ENCODE measurements at places on chromosomes 6 and 20.

DNA sequence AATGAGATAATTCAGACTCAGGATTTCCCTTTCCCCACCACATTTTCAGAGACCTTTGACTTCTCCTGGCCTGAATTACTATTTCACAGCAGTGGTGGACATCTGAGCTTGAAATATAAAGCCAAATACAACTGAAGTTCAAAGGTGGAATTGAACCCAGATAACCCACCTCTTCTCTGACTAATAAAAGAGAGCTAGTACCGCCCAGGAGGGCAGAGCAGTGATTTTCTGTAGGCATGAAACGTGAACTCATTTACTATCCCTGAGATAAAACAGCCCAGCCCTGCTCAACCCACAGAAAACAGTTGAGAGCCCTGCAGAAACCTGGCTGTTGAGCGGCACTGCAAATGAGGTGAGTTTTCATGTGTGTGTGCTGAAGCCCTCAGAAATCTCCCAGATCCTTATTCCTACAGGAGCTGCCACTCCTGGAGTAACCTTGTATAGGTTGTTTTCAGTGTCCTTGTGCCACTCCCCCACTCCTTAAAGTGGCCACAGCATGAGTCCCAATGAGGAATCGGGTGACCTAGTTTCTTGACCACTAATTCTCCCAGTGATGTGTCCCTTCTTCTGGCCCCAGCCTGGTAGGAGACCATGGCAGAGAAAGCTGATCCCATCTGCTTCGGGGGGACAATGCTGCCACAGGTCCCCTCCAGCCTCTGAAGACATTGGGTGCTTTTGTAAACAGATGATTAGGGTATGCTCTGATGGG, 99.2 kb downstream of the NOL4L start:
- no peak for DNase-seq

GRCh38 chr20:4837760-4838159, 116.1 kb downstream of the PRND start:
- no peak for DNase-seq

DNA sequence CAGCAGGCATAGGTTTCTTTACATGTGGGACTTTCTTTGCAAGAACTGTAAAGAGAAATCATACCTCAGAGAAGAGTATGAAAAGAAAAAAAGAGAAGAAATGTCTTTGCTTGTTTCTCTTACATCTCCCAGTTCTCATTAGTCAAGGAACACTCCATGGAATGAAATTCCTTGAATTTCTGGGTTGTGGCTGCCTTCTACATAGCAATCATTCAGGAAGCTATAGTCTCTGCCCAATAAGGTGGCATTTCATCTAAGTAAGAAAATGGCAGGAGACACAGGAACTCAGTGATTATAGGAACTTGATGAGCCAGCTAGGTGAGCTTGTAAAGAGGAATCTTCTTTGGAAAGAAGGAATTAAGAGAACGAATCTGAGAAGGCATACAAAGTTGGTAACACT, 197.0 kb upstream of the FKBP1C start:
- no peak for DNase-seq

GRCh38 chr6:101400326-101401135, 7.0 kb downstream of the GRIK2 start:
- DNase-seq, result no peak

- DNase-seq, result no peak
Observed at GRCh38 chr20:32382102-32382950, 24.2 kb downstream of the ASXL1 start.

GRCh38 chr6:57221191-57221935, 744 bp downstream of the RAB23 start:
- peak; percentile 95 for DNase-seq

- DNase-seq, result no peak
Observed at GRCh38 chr6:77105091-77105490, 358.2 kb downstream of the HTR1B start.

DNA sequence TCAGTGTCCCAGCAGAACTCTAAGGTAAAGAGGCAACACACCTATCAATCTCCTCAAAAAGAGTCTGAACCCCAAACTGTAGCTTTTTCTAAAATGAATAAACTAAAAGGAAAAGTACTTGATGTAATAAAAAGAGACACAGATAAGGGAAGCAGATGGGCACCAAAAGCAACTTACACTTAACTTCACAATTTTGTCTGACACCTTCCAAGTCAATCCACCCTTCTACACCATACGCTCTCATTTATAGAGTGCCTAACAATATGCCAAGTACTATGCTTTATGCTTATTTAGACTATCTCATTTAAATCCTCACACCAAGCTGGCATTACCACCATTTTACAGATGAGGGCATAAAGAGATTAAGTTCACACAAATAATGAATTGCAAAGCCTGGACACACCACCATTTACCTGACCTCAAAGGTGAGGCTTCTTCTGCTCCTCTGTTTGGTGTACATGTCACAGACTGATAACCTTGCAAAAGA, 90.6 kb upstream of the DST start:
- DNase-seq, result no peak

DNA sequence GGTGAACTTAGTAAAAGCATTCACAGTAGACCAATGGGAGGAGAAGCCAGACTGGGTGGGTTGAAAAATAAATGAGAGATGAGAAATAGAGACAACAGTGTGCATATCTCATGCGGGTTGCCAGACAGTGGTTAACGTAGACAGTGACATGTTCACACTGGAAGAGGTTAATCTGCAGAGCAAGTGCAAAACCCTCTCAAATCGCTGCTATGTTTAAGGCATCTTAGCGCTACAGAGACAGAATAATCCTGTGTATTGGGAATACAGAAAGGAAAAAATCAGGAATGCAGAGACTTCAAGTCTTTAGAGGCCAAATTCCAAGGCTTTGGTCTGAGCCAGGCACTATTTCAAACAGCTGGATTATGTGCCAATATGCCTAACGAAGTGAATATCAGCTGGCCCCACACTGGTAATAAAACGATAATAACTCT, 107.1 kb downstream of the TSHZ2 start:
- no peak for DNase-seq

- DNase-seq, result peak; percentile 18
Observed at GRCh38 chr6:71043902-71044301, 87.0 kb upstream of the B3GAT2 start.

DNA sequence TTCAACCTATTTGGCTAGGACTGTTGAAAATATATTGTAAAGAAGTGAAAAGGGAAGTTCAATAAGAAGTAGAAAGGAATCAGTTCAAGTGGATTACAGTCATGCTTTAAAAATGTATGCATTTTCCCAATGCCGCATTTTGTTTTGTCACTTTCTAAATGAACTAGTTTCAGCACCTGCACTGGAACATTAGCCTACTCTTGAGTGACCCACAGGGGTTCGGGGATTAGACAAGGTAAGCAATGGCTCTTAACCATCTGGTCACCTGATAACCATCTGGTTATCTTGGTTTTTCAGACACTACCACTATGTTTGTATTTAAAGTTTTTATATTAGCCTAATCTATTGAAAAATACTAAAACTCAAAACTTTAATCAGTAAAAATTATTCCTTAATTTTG, 97.6 kb downstream of the CD164 start:
- DNase-seq, result no peak

GRCh38 chr20:48850257-48850976, 22.6 kb upstream of the PREX1 start:
- no peak for DNase-seq

GRCh38 chr6:135320721-135321621, 139.9 kb downstream of the MYB start:
- DNase-seq, result no peak

DNA sequence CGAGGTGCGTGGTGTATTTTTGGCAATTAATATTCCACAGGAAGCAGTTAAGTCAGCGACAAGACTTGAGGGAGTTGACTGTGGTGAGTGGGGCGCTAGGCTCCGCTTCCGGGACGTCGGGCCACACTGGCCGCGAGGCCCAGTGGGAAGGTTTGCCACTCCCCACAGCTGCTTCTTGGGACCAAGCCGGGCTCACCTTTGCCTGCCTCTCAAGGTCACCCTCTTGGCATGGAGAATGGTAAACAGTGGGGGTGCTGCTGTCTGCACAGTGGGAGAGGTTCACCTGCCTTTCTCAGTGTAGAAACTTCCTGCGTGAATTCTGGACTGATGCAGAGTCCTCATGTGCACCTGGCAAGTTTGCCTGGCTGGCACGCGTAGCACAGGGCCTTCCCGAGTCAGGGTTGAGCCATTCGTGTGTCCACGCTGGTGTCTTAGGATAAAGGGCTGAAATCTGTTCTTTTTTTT, 6.4 kb downstream of the OSBPL2 start:
- no peak for DNase-seq

- DNase-seq, result no peak
Observed at GRCh38 chr20:50226093-50226974, 35.7 kb downstream of the CEBPB start.
